Muscle of leg (tissue), 16 donors: ENCODE measurements at places on chromosomes 2 and 18. TPM values are rescaled to one million over a fixed set of nuclear protein-coding genes. Genes with fewer than 3 reads are reported as not detected.

DNA sequence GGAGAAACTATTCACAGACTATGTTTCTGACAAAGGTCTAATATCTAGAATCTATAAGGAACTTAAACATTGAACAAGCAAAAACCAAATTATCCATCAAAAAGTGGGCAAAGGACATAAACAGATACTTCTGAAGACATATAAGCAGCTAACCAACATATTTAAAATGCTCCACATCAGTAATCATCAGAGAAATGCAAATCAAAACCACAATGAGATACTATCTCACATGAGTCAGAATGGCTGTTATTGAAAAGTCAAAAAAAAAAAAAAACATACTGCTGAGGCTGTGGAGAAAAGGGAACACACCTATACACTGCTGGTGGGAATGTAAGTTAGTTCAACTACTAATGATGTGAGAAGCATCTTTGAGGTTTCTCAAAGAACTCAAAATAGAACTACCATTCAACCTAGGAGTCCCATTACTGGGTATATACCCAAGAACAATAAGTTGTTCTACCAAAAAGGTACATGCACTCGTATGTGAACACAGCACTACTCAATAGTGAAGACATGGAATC, 220.4 kb upstream of the TFPI start:
- no peak for DNase-seq

DNA sequence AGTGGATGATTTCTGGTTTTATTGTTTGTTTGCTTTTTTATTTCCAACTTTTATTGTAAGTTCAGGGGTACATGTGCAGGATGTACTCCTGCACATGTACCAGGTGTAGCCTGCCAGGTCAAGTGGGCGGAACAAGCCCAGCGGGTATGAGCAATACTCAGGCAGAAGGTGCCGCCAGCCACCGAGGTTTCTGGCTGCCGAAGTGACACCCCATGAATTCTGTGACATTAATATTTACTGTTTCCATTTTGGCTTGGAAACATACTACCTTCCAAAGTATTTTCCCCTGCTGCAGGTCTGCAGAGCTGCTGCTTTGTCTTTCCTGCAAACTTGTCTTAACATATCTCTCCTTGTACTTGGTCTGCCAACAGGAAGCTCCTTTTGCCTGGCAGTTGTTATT, 78.5 kb downstream of the PTPN4 start:
- no peak for DNase-seq

PLGLB2 gene
- 0.80 TPM for total RNA-seq

- no peak for DNase-seq
Measured at GRCh38 chr2:138414014-138414413, 87.6 kb upstream of the SPOPL start.

DNA sequence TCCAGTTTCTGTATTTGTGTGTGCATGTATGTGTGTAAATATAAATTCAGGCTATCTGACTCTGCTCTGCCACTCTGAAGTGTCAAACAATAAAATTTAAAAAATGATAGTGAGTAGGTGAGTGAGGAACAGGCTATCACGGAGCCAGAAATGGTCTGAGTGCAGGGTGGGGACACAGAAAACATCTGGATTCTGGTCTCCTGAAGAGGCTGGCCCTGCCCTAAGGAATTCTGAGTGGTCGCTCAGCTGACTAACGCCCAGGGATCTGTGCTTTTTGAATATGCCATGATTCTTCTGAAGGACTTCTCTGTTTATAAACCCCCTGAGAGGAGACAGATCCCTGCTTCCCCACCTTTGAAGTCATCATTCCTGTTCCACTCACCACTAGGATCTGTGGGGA, 353.9 kb upstream of the GYPC start:
- DNase-seq, result no peak

DNA sequence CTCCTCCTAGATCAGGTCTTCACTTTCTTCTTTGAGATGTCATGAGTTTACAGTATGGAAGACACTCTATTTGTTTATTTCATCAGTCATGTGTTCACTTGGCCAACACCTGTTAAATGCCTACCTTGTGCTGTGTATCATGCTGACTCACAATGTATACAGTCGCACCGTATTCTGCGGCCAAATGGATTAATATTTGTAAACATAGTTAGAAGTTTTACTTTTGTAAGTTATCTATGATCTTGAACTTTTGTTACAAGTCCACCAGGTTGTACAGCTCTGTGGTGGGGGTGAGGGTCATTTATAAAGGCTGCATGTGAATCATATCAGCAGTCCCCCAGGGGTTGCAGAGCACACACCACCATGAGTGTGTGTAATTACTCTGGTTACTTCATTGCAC, 408.7 kb upstream of the NRP2 start:
- no peak for DNase-seq

GRCh38 chr18:28095041-28095440, 81.9 kb downstream of the CDH2 start:
- no peak for DNase-seq

DNA sequence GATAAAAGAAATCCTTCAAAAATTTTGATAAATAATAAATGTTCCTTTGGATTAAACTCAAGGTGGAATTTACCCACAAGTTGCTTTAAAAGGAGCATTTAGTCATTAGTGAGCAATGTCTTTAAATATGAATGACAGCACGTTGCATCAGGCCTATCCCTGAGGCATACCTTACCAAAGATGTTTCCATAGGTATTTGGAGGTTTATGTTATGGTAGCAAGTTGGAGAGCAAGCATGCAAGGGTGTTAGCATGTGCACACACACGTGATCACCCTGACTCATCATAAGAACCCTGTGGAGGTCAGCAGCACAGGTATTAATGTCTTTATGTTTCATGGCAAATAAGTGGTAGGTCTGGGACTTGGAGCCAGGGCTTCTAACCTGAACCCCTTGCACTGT, 159.9 kb downstream of the ACTR3 start:
- no peak for DNase-seq

- no peak for DNase-seq
Measured at GRCh38 chr2:218881744-218882460, 1.2 kb downstream of the WNT10A start.

DNA sequence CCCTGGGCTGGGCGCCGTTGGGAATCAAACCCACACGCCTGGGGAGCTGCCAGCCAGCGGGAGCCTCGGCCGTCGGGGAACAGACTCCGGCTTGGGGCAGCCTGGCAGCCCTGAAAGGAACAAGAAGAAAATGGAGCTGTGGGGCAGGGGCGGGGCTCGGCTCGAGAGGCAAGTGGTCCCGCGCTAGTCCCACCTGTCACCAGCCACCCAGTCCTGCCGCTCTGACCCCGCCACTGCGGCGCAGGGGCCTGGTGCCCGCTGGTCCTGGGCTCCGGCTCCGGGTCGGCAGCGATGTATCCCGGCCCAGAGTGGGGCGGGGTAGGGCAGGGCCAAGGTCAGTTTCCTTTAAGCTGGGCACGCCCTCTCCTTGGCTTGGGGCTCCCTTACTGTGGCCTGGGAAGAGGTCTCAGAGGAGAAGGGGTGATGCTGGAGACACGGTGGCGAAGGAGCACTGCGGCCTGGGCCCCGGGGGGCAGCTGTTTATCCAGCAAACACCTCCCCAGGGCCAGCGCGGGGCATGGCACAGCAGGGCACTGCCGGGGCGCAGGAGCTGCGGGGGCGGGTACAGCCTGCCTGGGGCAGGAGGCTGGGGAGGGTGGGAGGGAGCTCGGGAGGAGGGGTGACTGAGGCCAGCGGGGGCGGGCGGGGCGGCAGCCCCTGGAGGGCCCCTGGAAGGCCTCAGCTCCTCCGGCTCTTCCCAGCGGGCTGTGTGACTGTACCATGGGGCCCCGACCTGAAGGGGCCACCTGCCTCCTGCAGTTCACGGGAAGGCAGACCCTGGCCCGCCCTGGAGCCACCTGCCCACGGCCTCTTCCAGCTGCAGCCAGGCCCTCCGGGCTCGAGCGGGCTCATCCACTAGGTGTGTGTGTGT, 15.6 kb downstream of the ODC1 start:
- no peak for DNase-seq

GAREM2 gene
- 2.5 TPM for total RNA-seq

- DNase-seq, result no peak
Measured at GRCh38 chr2:227043981-227044380, 120.0 kb downstream of the COL4A4 start.

DNA sequence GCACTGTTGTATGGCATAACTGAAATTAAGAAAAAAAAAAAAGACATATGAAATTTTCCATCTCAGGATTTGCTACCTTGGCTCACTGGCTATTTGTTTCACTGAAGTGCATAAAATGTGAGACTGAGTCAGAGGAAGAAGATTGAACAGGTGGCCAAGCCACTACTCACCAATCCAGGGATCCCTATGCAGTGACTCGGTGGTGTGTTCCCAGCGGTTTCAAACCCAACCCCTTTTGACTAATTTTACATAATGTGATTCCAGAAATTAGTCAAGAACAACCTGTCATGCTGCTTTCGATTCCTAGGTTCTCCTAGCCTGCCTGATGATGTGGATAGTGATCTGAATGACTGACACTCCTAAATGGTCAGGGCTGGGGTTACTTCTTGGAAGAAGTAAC, 77.3 kb downstream of the KLHL14 start:
- no peak for DNase-seq
